ENCODE measurements at places on chromosomes 13 and 19. TPM values are rescaled to one million over a fixed set of nuclear protein-coding genes. Genes with fewer than 3 reads are reported as not detected.

ERICH6B gene
- total RNA-seq, result not detected

KLK3 gene
- not detected for total RNA-seq

ZNF724 gene
- not detected for total RNA-seq

PLIN4 gene
- 15.1 TPM for total RNA-seq

LILRB3 gene
- total RNA-seq, result 38.2 TPM

SCN1B gene
- total RNA-seq, result 20.8 TPM

All from ascending aorta (tissue), 2 donors.